Urinary bladder (tissue), 4 donors: ENCODE measurements at places on chromosomes 13 and 19. TPM values are rescaled to one million over a fixed set of nuclear protein-coding genes. Genes with fewer than 3 reads are reported as not detected.

DNA sequence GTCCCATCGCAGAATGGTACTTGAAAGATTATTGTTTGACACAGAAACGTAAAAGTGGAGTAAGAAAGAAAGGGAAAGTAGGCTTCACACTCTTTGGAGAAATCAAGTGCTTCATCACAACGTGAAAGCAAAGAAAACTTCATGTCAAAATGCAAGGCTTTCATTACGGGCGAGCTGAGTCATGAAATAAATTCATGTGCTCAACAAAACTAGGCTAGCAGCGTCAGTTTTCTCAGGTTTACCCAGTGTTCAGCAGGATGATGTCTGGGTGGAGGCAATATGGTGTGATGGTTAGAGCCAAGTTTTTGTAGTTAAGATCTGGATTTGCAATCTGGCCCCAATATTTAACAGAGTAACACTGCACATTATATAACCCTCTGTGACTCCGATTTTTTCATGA lies 128.0 kb downstream of the TRPC4 start:
- DNase-seq: no peak

DNA sequence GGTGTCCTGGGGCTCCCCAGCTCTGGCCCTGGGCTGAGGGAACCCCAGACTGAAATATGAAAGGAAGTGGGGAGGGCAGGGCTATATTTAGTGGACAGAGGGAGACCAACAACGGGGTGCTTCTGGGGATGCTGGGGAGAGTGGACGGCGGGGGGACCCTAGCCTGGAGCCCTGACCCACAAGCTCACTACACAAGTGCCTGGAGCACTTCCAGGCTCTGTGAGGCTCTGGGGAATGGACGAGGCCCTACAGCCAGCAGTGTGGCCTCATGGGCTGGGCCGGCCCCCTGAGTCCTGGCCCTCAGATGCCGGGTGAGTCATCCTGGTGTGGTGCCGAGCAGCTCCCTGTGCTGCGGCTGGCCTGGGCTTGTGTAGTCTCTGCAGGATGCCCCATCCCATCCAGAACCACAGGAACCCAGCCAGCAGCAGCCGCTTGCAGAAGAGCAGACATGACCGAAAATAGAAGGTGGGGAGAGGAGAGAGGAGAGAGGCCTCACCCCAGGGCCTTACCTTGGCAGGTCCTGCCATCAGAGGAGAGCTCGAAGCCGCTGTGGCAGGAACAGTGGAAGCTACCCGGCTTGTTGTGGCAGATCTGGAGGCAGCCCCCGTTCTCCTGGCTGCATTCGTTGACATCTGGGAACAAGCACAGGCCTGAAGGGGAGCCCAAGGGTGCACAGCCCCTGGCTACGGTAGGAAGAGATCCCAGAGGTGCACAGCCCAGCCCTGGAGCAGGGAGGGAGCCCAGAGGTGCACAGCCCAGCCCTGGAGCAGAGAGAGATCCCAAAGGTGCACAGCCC lies 26.1 kb downstream of the GAS6 start:
- peak; percentile 61 for DNase-seq

- DNase-seq: no peak
Measured at GRCh38 chr13:107003911-107004310, 436.0 kb upstream of the ARGLU1 start.

GRCh38 chr13:77810430-77810829 lies 108.2 kb downstream of the EDNRB start:
- DNase-seq: no peak

DNA sequence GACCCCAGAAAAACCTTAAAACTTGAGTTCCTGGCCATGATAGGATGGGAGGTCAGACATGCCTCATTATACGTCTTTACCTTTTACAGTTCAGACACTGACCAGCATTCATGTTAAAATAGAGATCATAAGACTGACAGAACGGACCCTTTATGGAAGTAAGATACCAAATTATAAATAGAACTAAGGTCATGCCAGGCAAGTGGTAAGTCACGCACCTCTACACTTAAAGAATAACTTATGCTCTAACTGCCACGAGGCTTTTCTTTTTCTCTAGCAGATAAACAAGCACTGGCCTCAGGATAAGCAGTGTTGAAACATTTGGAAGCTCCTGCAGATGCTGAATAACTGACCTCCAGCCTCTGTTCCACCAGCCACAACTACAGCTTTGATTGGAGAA lies 28.4 kb downstream of the GPR42 start:
- no peak for DNase-seq

DNA sequence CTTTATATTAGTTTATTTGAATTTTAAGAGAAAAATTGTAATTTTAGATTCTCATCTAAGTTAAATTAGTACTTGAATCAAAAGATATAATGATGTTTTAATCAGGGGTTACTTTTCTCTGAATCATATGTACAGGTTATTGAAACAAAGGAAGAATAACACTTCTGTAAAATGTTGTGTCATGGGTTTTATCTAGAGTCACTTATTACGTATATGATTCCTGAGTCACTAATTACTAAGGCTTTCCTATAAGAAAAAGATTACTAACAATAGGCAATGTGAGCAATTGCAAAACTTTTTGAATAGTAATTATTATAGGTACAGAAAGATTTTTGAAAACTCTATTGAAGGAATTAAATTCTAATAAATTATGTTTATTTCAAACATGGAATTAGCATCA lies 99.2 kb upstream of the KLF5 start:
- no peak for DNase-seq

DNA sequence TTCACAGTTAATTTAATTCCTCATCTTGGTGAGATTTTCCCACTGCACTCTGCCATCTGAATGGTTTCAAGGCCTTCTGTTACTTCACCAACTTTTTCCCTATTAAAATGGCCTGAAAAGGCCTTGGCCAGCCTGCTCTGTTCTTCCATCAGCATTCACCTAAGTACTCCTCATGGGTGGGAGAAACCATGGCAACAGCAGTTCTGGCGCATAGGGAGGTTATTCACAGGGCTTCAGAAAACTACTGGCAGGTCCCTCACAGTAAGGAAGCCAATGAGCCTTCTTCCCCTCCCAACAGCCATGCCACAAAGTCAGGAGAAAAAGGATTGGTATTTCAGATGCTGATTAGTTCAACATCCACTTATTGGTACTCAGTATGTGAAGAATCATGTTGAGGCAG lies 17.2 kb upstream of the GJB2 start:
- no peak for DNase-seq

GRCh38 chr13:42266473-42266872 lies 5.5 kb upstream of the AKAP11 start:
- no peak for DNase-seq

GRCh38 chr19:57719901-57720519 lies 7.4 kb downstream of the ZNF671 start:
- DNase-seq: no peak

- DNase-seq: no peak
Measured at GRCh38 chr19:18502246-18502637, 19.6 kb downstream of the ELL start.

DNA sequence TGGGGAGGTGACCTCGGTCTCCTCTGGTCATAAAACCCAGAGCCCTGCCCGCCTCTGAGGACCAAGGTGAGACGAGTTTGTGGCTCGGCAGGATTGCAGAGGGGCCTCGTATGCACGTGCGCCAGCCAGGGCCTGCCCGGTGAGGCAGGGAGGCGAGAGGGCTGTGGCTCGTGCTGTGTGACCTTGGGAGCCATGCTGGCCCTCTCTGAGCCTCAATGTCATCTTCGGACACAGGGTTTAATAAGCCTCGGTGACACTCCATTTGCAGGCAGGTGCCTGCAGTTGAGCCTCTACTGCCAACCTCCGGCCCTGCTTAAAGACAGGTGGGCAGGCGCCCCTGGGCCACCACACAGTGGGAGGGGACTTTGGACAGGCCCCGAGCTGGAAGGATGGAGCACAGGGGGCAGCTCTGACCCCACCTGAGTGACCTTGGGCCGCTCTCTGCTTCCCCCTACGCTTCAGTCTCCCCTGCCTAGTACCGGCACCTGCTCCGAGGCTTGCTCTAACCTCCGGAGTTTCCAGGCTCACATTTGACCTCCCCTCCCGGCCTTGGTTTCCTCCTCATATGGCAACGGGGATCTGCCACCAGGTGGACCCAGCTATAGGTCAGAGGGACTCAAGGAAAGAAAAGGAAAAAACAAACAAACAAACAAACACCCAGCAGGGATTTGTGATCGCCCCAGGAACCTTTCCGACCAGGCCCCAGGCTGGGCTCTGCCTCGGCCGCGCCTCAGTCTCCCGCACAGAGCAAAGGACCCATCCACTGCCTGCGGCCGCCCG lies 3.1 kb downstream of the ZBTB7A start:
- no peak for DNase-seq

DNA sequence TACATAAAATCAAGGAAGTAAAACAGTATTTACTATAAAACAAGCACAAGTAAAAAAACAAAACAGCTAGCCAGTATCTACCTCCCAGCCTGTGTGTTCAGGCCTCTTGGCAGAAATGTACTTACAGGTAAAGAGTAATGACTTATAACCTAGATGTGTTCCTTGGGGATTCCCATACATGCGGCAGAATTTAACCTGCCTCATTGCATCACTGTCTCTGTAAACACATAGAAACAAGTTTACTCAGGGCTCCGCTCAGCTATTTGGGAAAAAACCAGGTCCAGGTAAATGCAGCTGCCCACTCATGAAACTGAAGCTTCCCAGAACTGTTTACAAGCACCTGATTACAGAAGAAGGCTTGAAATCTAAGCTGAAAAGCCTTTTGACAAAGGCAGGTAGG lies 50.7 kb upstream of the SERP2 start:
- DNase-seq: no peak

DNA sequence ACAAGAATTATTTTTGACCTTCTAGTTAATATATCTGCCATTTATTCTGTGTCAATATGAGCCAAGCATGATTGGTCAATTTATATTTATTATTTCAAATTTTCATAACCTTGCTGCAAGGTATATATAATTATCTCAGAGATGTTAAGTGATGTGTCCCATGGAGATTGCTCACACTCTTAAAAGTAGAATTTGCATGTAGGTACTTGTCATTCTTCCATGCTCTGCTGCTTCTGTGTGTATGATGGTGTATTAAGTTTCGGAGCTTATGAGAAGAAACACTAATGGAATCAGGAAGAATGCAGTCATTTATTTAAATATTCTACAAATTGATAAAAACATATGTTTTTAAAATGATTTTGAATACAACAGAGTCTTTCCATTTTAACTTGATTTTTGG lies 586.8 kb upstream of the MIR17HG start:
- DNase-seq: no peak

DNA sequence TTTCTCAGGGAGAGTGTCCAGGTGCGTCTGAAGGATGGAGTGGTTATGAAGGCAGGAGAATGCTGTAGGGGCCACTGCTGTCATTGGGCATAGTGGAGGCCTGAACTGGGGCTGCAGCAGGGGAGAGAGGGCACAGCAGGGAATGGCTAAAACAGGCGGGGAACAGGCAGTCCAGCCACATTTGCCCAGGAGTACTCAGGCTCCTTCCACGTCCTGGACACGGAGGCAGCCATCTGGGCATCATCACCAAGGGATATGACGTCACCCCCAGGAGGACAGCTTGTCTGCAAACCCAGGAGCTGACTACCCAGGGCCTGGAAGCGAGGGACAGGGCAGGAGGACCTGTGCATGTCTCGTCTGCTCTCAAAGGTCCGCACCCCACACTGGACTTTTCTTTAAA lies 22.2 kb downstream of the VSTM2B start:
- no peak for DNase-seq

Gene CYP2F1
- total RNA-seq: not detected

Gene CYP4F8
- total RNA-seq: 0.37 TPM

Gene PEAK3
- total RNA-seq: not detected

Gene BTBD2
- total RNA-seq: 38.0 TPM

Gene ELSPBP1
- not detected for total RNA-seq

Gene KLF1
- total RNA-seq: 0.26 TPM

Gene CCDC8
- total RNA-seq: 42.6 TPM

Gene TEX29
- total RNA-seq: not detected

Gene TRAPPC5
- 21.6 TPM for total RNA-seq
